ENCODE measurements at places on chromosomes 12 and 14. TPM values are rescaled to one million over a fixed set of nuclear protein-coding genes. Genes with fewer than 3 reads are reported as not detected.
A peak's percentile ranks its signal among the peaks of the same experiment; 100 is the strongest.

GRCh38 chr14:92848887-92849286 is 54.8 kb downstream of the GOLGA5 start:
- H3K36me3 ChIP-seq = no peaks in the 10 kb centered on the region
- no peaks in the 10 kb centered on the region for H3K4me1 ChIP-seq
- no peaks in the 10 kb centered on the region for H3K27me3 ChIP-seq
- H3K4me3 ChIP-seq = no peak overlapping the region
- no peak for DNase-seq

DNA sequence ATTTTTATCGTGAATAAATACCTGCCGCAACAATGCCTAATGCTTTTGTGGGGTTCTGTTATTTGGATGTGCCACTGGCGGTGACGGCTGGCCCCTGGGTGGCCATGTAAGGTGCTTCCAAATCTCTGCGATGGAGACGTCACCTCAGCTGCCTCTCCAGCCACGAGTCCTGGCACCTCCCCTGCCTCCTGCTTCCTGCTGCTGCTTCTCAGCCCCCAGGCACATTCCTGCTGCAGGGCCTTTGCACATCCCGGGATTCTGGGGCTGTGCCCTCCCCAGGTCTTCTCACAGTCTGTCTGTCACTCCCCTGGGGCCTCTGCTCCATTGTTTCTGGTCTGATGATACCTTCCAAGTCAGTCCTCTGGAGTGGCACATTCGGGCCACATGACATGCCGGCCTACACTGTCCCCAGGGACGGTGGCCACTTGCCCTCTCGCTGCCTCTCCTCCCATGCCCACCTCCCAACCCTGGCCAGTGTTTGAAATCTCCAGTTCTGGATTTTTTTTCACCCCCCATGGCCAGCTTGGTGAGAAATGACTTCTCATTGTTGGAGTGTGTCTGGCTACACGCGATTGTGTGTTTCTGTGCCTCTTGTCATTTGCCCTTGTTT is 151.8 kb downstream of the KIF26A start:
- peak; percentile 4 for DNase-seq
- H3K4me3 ChIP-seq = no peak overlapping the region
- H3K27ac ChIP-seq = no peak overlapping the region
- H3K36me3 ChIP-seq = no peaks in the 10 kb centered on the region

Gene PLEKHA5
- 47.5 TPM for polyA plus RNA-seq

Gene ARHGEF25
- 86.4 TPM for polyA plus RNA-seq

Gene NTF3
- polyA plus RNA-seq = 0.37 TPM

Gene TAOK3
- polyA plus RNA-seq = 20.2 TPM

Gene SPTB
- polyA plus RNA-seq = 1.3 TPM

DNA sequence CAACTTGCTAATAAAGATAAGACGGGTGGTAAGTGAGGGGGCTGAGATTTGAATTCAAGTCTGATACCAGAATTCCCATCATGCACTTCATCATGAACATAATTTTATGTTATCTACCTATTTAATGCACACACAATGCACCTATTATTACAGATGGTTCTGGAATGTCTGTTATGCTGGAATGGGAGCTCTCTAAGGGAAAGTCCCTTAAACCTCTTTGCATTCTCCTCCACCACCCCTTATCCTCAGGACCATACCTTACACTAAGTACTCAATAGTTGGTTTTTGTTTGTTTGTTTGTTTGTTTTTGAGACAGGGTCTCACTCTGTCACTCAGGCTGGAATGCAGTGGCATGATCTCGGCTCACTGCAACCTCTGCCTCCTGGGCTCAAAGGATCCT is 7.0 kb upstream of the MSI1 start:
- H3K27ac ChIP-seq = no peak overlapping the region
- H3K27me3 ChIP-seq = no peaks in the 10 kb centered on the region
- no peaks in the 10 kb centered on the region for H3K36me3 ChIP-seq

DNA sequence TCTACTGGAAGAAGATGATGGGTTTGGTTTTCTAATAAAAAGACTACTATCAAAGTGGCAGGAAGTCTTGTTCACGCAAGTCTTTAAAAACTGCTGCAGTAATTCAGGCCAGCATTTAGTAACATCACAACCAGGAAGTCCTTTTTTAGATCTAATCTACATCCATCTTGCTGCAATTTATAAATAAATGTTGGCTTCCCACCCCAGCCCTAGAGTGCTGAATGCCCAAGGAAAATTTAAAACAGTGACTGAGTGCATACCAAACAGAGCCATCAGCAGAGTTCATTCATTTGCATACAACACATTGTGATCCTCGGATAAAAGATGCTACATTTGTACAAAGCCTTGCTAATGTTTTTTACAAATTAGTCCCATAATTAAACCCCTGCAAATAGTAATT is 72.1 kb downstream of the PHLDA1 start:
- peaks cover 7% of the 10 kb centered on the region for H3K4me1 ChIP-seq
- no peaks in the 10 kb centered on the region for H3K27me3 ChIP-seq
- no peak for DNase-seq

DNA sequence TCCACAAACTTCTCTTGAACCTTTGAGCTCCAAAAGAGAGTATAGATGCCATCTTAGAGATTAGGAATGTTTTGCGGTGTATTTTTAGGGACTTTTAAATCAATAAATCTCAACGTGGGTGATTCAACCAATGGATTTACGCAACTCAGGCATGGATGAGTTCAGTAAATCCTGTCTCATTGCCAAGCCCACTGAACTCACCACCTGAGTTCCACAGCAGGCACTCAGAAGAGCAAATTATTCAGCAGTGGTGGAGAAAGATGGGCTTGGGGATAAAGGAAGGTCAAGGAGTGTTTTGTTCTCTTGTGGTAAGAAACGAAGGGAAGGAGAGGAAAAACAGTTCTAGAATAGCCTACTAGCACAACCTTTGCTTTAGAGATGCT is 68.7 kb upstream of the HMGA2 start:
- H3K27ac ChIP-seq = no peak overlapping the region
- H3K4me1 ChIP-seq = no peaks in the 10 kb centered on the region
- no peaks in the 10 kb centered on the region for H3K27me3 ChIP-seq
- H3K4me3 ChIP-seq = no peak overlapping the region

DNA sequence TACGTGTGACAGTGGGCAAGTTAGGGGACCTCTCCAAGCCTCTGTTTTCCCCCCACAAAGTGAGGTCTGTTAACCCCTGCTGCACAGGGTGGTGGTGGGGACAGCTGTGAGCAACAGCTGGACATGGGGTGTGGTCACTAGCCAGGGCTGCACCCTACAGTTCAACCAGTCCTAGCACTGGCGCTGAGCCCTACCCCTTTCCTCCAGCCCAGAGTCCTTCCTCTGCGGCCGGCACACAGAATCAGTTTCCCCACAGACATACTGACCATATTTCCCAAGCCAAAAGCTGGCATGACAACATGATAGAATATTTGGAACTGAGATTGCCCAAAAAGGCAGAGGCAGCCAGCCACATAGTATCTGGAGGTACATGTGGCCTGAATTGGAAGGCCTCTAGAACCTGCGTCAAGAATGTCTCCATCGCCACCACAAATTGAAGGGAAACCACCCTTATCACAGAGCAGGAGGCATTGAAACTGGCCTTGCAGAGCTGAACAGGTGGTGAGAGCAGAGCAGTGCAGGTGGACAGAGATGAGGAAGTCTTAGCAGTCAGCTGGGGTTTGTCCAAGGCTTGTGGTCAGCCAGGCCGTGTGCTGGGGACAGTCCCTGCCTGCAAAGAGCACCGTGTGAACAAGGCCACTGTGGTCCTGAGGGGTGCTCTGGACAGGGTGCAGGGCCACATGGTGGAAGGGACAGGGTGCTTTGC is 21.2 kb downstream of the DEGS2 start:
- no peak overlapping the region for H3K27ac ChIP-seq
- H3K36me3 ChIP-seq = no peaks in the 10 kb centered on the region
- no peaks in the 10 kb centered on the region for H3K4me1 ChIP-seq
- no peak for DNase-seq
- H3K4me3 ChIP-seq = no peak overlapping the region

- peaks cover 11% of the 10 kb centered on the region for H3K4me1 ChIP-seq
- no peak for DNase-seq
- H3K27ac ChIP-seq = peak overlapping the region; percentile 42
These were observed 3.4 kb downstream of the ACVRL1 start for GRCh38 chr12:51910691-51911090.

- no peak for DNase-seq
- H3K27ac ChIP-seq = no peak overlapping the region
- H3K36me3 ChIP-seq = no peaks in the 10 kb centered on the region
- H3K4me1 ChIP-seq = peaks cover 12% of the 10 kb centered on the region
These were observed 5.2 kb downstream of the RARG start for GRCh38 chr12:53226815-53227214.

- H3K4me3 ChIP-seq = no peak overlapping the region
- DNase-seq = no peak
- H3K27me3 ChIP-seq = no peaks in the 10 kb centered on the region
- no peak overlapping the region for H3K27ac ChIP-seq
- H3K4me1 ChIP-seq = no peaks in the 10 kb centered on the region
These were observed 101.4 kb downstream of the KCNMB4 start for GRCh38 chr12:70467476-70467875.

DNA sequence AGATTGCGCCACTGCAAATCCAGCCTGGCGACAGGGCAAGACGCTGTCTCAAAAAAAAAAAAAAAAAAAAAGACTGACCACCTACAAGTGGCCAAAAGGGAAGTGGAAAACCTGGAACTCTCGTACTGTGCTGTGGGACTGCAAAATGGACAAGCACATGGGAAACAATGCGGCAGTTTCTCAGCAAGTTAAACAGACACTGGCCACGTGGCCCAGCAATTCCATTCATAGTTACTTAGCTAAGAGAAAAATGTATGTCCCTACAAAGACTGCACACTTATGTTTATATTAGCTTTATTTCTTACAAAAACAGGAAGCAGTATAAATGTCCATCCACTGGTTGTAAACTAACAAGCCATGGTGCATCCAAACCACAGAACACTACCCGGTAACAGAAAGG is 5.6 kb downstream of the CHFR start:
- H3K4me1 ChIP-seq = peaks cover 8% of the 10 kb centered on the region
- no peak overlapping the region for H3K27ac ChIP-seq
- DNase-seq = no peak
- H3K4me3 ChIP-seq = no peak overlapping the region
- no peaks in the 10 kb centered on the region for H3K27me3 ChIP-seq
- H3K36me3 ChIP-seq = peaks cover 15% of the 10 kb centered on the region

GRCh38 chr14:68636597-68636996 is 156.3 kb downstream of the ZFP36L1 start:
- DNase-seq = no peak
- H3K4me3 ChIP-seq = no peak overlapping the region
- no peaks in the 10 kb centered on the region for H3K36me3 ChIP-seq
- H3K27ac ChIP-seq = no peak overlapping the region
- no peaks in the 10 kb centered on the region for H3K27me3 ChIP-seq

GRCh38 chr12:109156586-109156985 is 40.2 kb downstream of the ACACB start:
- no peaks in the 10 kb centered on the region for H3K36me3 ChIP-seq
- no peak for DNase-seq
- no peaks in the 10 kb centered on the region for H3K27me3 ChIP-seq
- H3K4me3 ChIP-seq = no peak overlapping the region
- H3K27ac ChIP-seq = peak overlapping the region; percentile 85
- H3K4me1 ChIP-seq = peaks cover 67% of the 10 kb centered on the region

- no peaks in the 10 kb centered on the region for H3K36me3 ChIP-seq
- H3K27me3 ChIP-seq = no peaks in the 10 kb centered on the region
- H3K27ac ChIP-seq = no peak overlapping the region
- no peak for DNase-seq
- H3K4me3 ChIP-seq = no peak overlapping the region
- no peaks in the 10 kb centered on the region for H3K4me1 ChIP-seq
These were observed 173.0 kb downstream of the EMP1 start for GRCh38 chr12:13369474-13370056.

Gene LYZ
- polyA plus RNA-seq = 25.6 TPM

DNA sequence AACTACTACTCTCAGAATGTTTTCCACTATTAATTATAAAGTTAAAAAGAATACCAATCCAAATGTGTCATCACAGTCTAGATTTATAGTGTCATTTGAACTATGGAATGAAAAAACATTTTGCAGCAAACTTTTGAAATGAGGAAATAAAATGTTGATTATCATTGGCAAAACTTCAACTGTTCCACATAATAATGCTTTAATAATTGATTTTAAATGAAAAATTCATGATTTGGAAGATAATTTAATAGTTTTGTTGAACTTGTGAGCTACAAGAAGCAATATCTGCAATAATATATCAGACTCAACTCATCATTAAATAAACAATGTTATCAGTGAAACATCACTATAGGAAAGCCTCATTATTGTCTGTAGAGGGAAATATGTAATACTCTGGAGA is 48.2 kb upstream of the DCN start:
- H3K36me3 ChIP-seq = no peaks in the 10 kb centered on the region
- no peak overlapping the region for H3K4me3 ChIP-seq
- no peak overlapping the region for H3K27ac ChIP-seq

DNA sequence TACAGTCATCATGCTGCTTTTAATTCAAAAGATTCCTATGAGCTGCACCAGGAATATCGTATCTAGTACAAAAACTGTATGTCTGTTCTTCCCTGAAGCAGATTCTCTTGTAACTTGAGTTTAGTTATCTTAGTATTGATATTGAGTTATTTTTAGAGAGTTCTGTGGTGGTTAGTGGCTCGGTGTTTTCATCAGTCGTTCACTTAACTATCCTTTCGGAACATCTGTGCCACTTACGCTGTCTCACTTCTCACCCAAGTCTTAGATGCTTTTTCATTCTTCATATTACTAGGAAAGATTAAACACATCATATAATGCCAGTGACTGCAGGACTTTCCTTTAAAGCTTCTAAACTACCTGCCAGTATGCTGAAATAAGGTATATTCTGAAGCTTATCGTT is 251.0 kb downstream of the FBXL14 start:
- H3K27me3 ChIP-seq = no peaks in the 10 kb centered on the region
- H3K4me1 ChIP-seq = no peaks in the 10 kb centered on the region
- no peak overlapping the region for H3K4me3 ChIP-seq
- no peaks in the 10 kb centered on the region for H3K36me3 ChIP-seq

Gene PTPN6
- polyA plus RNA-seq = 127 TPM

Gene SMOC1
- 6.4 TPM for polyA plus RNA-seq

DNA sequence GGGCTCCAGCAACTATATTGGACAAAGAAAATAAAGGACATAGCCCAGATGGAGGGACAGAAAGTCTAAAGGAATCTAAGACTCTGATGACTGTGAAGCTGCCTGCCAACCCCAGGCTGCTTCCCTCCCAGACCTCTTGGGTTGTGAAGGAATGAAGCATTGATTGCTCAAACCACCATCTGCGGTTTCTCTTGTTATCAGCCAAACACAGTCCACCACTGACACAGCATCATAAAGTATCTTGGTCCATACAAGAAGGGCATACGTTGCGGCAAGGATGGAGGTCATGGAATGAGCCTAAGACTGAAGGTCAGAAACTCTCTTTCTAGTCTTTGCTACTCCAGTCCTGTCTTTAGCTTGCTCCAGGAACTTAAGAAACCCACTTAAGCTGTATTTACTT is 58.5 kb upstream of the PLXNC1 start:
- no peaks in the 10 kb centered on the region for H3K4me1 ChIP-seq
- H3K36me3 ChIP-seq = no peaks in the 10 kb centered on the region
- no peak overlapping the region for H3K4me3 ChIP-seq
- DNase-seq = no peak
- no peaks in the 10 kb centered on the region for H3K27me3 ChIP-seq

DNA sequence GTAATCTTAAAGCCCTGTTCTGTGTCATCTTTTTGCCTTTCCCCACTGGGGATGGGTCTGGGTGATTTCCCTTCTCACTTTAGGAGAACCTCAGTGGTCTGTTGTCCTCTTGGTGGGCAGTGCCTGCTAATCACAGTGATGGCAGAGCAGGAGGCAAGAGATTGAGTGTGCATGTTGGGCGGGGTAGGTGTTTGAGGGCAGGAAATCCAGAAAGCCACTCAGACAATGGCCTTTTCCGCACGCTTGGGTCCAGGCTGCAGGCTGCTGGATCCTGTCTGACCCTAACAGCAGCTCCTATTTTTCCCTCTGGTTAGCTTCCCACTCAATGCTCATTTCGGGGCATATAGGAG is 13.7 kb upstream of the ITGA5 start:
- H3K27me3 ChIP-seq = no peaks in the 10 kb centered on the region
- H3K27ac ChIP-seq = no peak overlapping the region
- H3K4me1 ChIP-seq = peaks cover 23% of the 10 kb centered on the region
- H3K4me3 ChIP-seq = no peak overlapping the region
- DNase-seq = no peak

Gene TAS2R9
- polyA plus RNA-seq = not detected

All from adrenal gland (tissue), 19 donors.